ENCODE measurements at places on chromosomes 7 and 10.

DNA sequence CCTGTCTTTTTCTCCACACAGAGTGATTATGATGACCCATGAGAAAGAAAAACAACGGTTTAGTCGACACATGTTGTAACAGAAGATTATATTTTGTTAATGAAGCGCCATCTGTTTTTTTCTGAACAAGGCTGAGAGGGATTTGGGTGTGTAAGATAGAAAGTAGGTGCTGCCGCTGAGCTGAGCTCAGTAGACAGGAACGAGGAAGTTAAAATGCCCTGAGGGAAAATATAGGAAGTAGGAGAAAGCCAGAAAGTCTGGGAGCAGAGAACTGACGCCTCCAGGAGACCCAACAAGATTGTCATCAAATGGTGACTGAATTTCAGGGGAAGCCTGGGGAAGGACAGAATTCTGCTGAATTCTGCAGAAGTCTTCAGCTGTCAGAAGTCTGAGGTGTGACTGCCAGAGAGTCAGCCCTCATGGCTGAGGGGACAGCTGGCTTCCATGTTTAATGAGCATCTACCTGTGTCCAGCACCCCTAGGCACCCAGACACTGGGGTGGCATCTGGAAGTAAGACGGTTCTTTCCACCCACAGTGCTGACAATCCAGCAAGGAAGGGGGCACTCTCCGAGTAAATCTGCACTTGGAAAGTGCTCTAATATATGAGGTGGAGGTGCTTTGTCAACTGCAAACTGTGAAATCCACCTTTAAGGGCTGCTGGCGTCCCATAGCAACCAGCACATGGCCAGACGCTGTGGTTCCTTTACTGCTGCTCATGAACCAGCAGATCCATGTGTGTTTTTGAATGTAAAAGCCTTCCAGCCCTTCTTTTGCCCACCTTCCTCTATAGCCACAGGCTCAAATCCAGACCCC is 12.5 kb upstream of the TSPAN15 start:
- DNase-seq: no peak

- DNase-seq: no peak
Observed at GRCh38 chr10:114491419-114491818, 87.1 kb upstream of the AFAP1L2 start.

GRCh38 chr7:46028246-46028645 is 107.2 kb upstream of the IGFBP3 start:
- DNase-seq: no peak

DNA sequence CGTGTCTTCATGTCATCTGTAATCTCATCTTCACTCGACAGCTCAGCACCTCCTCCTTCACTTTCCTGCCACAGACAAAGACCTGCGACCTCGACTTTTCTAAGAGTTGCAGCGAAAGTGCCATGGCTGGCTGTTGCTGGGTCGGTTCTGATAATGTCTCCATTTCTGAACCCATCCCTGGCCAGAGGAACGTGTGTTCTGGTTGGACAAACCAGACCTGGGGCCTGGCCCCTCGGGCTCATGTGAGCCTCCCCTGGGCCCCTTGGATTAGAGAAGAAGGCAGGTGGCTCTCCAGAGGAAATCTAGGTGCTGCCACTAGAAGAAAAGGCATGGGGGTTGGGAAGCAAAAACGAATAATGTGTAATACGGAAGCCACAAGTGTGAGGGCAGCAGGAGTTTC is 273.7 kb downstream of the GLRX3 start:
- peak; percentile 25 for DNase-seq

DNA sequence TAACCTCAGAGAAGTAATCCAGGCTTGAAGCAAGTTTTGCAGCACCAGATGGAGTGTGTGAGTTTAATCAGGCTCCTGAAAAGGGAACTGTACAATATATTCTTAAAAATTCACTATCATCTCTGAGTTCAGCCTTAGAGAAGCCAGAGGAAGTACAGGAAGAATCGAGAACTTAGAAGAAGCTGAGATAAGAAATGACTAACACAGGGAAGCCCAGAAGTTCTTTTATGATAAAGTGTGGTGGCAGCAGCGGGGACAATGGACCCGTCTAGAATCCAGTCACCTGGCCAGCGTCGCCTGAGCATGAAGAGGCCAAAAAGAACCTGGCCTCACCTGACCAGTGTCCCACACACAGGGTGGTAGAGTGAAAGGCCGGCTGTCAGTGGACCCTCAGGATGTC is 161.0 kb downstream of the USP6NL start:
- DNase-seq: no peak

- DNase-seq: no peak
Observed at GRCh38 chr10:36712695-36713094, 412.7 kb upstream of the ANKRD30A start.

GRCh38 chr10:116802474-116802873 is 46.8 kb upstream of the ENO4 start:
- no peak for DNase-seq

DNA sequence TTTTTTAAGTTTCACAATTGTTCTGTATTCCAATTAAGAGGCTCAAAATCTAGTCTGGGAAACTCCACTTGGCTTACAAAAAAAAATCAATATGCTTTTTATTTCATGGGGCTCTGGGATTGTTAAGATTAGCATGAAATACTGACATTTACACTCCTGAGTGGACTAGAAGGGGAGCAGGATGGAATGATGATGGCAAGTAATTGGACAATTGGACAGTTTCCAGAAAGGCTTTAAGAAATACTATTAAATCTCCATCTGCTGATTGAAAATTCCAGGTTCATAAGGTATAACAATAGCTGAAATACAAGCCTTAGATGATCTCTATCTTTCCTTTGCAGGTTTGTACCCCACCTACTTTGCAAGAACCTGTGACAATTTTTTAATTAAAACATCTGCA is 184.4 kb downstream of the LRRTM3 start:
- DNase-seq: no peak

- DNase-seq: no peak
Observed at GRCh38 chr7:81211204-81211933, 292.5 kb upstream of the SEMA3C start.

DNA sequence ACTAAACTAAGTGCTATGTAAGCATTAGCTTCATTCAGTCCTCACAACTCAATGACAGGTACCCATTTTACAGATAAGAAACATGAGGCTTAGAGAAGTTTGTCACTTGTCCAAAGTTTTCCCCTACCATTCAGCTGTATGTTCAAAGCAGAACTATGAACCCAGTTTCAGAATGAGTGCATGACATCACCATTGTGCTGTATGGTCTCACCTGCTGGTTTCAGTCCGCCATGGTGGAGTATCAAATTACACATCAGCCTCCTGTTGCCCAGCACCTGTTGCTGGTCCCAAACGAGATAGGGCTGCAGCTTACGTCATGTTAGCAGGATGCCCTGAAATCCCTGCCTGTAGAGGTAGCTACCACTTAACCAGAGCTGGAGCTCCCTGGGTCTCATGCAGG is 95.0 kb downstream of the DYNC1I1 start:
- no peak for DNase-seq

DNA sequence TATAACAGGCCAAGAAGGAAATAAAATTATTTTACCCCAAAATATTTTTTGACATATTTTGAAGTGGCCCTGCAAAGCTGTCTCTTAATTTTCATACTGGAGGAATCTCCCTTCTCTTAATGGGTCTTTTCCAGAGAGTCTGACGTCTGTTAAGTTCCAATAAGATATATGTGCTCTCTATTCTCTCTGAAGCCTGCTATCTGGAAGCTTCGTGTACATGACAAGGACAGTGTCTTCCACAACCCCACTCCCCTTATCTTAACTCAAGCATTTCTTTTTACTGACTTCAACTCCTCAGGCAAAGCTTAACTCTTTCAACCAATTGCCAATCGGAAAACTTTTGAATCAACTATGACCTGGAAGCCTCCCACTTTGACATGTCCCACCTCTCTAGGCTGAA is 29.2 kb upstream of the IL15RA start:
- DNase-seq: no peak

DNA sequence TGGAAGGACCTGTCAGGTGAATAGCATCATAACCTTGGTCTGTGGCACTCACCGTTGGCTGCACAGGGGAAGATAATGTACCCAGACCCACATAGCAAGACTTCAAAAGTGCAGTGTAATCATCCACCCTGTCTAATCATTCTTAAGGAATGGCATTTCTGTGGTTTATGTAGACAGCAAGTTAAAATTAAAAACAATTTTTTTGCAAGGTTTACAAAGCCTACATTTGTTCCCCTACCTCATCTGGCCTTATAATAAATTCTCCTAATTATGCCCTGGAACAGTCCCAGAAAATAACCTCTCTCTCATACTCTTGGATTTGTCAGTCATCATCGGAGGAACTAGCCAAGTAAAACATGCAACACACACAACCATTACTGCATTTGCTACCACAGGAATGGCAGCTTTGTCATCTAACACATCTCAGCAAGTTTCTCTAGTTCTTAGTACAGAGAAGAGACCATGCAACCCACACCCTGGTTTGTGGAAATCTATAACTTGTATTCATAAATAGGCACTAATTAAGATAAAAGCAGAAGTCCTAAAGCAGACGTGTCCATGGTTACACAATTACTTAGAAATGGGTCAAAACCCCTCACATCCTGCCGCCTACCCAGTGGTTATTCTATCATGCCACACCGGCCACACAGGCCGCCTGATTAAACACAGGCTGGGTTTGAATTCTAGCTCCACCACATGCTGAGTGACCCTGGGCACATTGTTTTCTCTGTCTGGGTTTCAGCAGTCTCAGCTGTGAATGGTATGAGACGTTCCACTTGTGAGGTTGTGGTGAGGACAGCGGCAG is 19.1 kb downstream of the ABLIM1 start:
- DNase-seq: no peak

GRCh38 chr7:75868153-75868552 is 10.7 kb upstream of the RHBDD2 start:
- no peak for DNase-seq

GRCh38 chr10:51789903-51790302 is 90.5 kb upstream of the CSTF2T start:
- no peak for DNase-seq

- DNase-seq: no peak
Observed at GRCh38 chr7:69516238-69516820, 81.9 kb upstream of the AUTS2 start.

GRCh38 chr10:117587036-117587435 is 44.5 kb downstream of the EMX2 start:
- no peak for DNase-seq

DNA sequence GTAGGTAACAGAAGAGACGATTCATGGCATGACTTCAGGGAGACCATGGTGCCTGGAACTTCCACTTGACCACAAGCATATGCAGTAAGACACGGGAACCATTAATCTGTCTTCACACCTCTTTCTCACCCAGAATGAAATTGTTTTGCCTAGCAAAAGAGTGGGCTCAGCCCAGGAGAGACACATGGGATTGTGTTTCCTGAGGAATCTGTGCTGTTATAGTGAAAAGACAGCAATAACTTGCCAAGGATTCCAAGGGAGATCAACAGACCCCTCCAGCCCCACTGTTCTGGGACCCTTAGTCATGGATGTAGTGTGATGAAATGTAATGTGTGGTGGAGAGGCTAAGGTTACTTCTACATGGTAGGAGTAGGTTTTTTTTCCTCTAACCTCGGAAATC is 192.5 kb upstream of the NPVF start:
- no peak for DNase-seq

DNA sequence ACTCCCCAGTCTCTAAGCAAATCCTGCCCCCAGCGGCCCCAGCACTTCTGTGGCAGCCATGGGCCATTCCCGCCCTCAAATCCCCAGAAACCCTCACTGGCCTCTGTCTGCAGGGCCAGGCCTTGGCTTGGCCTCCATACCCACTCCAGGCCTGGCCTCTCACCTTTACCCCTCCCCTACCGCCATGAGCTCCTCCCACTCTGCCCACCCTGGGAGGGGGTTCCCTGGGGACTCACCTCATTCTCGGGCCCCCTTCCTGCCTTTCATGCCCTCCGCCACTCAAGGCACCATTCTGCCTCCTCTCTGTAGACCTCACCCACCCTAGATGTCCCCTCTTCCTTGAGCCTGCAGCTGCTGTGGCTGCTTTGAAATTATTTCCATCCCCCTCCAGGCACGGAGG is 41.0 kb downstream of the PRF1 start:
- DNase-seq: peak; percentile 47

DNA sequence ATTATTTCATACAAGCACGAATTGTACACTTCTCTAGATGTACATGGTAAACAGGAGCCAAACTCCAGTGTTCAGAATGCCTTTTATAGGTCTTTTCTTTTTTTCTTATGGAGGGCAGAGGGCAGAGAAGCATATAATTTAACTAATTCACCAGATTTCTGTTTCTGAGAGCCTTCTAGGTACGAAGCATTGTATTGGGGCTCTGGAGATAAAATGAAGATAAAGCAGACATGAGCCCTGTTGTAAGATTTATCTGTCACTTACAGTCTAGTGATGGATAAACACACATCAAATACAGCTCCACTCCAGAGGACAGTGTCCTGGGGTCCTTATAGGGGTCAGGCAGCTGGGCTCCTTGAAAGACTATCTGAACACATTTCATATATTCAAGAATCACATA is 265.5 kb downstream of the SKAP2 start:
- no peak for DNase-seq

DNA sequence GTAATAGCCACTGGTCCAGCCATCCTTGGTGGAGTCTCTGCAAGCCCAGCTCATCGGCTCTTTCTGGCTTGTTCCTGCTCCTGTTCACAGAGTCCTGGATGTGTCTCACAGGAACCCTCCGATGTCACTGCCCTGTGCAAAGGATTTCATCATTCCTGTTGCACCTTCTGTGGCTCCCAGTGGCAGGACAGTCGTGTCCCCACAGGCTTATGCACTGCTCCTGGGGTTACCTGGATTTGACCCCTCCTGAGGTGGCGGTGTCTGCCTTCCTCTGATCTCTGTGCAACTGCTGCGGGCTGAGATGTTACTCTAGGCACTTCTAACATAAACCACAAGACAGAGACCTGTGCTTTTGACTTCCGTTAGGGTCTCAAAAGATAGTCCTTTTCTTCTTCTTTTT is 30.6 kb downstream of the APBB1IP start:
- DNase-seq: no peak

GRCh38 chr10:24897326-24897926 is 55.0 kb downstream of the PRTFDC1 start:
- DNase-seq: no peak

- no peak for DNase-seq
Observed at GRCh38 chr10:60446851-60447250, 57.2 kb upstream of the ANK3 start.

GRCh38 chr10:34766811-34767494 is 48.1 kb downstream of the PARD3 start:
- DNase-seq: no peak

DNA sequence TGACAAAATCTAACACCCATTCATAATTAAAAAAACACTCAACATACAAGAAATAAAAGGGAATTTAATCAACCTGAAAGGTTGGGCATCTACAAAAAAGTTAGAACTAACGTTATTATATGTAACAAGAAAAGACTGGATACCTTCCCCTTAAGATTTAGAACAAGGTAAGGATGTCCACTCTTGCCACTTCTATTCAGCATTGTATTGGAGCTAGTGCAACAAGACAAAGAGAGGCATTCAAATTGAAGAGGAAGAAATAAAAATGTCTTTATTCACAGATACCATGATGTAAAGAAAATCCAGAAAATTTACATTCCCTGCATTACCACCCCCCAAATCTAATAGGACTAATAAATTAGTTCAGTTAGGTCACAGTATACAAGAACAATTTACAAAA is 18.3 kb downstream of the FAM149B1 start:
- DNase-seq: no peak

Measured in sciatic nerve (tissue), 2 donors.